ENCODE measurements at places on chromosomes 13 and 19. TPM values are rescaled to one million over a fixed set of nuclear protein-coding genes. Genes with fewer than 3 reads are reported as not detected.

Gene SLC8A2
- total RNA-seq, result not detected

Gene LYL1
- total RNA-seq, result 11.5 TPM

Gene RRAS
- 107 TPM for total RNA-seq

Gene FAM216B
- total RNA-seq, result not detected

Gene DGKH
- total RNA-seq, result 11.8 TPM

Gene BCAM
- 42.3 TPM for total RNA-seq

Gene KIR3DL2
- total RNA-seq, result not detected

Gene ZNF112
- total RNA-seq, result 2.5 TPM

Gene DAND5
- not detected for total RNA-seq

Gene RFPL4AL1
- not detected for total RNA-seq

Gene CBLC
- total RNA-seq, result not detected
